ENCODE measurements at places on chromosomes 4 and X.

DNA sequence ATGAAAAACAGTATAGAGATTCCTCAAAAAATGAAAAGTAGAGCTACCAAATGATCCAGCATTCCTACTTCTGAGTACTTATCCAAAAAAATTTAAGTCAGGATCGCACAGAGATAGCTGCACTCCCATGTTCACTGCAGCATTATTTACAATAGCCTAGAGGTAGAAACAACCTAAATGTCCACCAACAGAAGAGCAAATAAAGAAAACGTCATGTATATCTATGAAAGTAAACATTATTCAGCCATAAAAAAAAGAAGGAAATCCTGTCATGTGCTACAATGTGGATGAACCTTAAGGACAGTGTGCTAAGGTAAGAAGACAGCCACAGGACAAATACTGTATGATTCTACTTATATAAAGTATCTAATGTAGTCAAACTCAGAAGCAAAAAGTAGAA, 12.4 kb downstream of the THOC2 start:
- no peak for DNase-seq

DNA sequence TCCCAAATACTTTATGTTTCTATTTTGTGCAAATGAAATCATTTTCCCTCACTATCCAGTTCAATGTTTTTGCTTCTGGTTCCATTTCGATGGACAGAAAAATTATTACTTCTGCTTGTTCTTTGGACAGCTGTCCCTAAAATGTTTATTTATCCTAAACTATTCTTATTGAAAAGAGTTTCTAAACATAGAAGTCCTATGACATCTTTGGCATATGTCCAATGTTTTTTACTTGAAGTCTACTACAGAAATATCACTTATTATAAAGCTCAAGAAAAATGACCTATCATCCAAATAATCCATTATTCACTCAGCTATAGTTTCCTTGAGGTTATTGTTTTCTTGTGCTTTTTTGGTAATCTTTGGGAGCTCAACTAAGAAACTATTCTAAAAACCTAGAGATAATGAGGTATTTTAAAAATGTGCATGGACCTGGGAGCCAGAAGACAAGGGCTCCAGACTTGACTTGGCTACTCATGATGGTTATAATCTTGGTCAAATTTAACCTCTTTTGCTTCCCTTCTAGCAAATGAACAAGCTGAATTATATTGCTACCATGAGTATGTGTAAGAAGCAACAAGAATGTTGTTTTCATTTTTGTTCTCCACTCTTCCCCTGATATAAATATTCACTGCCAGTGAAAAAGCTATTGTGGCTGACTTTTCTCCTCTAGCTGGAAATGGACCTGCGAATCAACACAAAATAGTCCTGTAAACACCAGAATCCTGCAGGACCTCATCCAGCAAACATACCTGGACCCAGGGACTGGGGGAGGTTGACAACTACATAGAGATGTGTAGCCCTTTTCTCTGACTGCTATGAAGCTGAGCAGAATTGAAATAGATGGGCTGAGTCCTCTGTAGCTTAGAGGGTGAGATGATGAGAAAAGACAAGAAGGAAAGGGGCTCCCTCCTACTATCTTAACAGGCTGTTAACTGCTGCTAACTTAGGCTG, 137.4 kb downstream of the FRYL start:
- DNase-seq: no peak

GRCh38 chr4:11670304-11670703, 241.6 kb upstream of the HS3ST1 start:
- DNase-seq: no peak

DNA sequence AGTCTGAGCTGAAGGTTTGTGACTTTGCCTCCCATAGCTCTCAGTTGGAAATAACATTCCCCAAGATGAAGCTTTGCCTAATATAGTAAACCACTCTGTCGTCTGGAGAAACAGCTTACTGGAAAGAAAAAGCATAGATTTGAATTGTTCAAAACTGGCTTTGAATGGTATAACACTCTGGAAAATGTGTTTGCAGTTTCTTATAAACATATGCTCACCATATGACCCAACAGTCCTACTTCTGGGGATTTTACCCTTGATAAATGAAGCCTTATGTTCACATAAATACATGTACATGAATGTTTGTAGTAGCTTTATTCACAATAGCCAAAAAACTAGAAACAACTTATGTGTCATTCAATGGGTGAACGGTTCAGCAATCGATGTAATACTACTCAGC, 10.2 kb downstream of the VEGFD start:
- DNase-seq: no peak

DNA sequence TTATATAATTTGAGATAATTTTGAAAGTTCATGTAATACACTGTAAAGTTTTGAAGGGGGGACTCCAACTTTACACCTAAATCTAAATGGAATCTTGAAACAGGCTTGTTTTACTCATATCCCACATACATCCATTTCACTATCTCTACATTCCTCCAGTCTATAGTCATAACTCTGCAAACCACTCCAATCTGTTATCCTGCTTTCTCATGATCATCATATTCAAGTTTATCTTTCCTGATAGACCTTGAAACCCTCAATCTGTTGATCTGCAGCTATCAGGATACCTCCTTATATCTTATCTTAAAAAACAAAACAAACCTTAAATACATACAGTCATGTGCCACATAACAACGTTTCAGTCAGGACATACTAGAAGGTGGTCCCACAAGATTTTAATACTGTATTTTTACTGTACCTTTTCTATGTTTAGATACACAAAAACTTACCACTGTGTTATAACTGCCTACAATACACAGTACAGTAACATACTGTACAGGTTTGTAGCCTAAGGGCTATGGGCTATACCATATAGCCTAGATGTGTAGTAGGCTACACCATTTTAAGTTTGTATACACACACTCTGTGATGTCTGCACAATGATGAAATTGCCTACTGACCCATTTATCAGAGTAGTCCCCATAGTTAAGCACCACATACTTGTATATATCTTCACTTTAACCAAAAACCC, 14.0 kb downstream of the CHIC2 start:
- DNase-seq: no peak

DNA sequence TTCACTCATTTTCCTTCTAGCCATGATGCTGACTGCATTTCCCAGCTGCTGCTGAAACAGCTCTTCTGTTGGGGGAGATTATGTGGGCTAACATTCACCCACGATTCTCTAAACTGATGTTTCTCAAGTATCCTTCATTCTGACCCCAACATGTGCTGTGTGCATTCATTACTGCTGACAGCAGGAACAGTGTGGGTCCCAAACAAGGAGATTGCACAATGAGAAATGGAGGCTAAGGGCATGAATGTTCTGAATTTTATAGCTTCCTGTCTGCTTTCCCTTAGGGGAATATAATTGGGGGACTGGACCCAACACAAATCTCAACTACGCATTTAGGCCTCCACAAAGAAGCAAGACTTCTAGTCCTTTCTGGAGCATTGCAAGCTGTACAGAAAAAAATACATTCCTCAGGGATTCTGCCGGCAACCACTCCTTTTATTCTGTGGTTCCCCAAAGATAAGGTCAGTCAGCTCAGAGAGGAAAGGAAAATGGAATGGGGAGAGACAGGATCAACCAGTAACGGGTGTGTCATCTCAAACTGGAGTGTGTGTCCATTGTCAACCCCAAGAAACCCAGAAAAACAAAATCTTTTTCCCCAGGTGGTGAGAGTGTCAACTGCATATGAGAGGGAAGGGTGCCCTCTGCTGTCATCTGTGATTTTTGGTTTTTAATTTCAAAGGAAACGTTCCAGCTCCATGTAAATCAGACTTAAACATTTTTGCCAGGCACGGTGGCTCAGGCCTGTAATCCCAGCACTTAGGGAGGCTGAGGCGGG, 81.5 kb upstream of the EGFL6 start:
- no peak for DNase-seq

GRCh38 chrX:9573282-9574106, 108.6 kb downstream of the TBL1X start:
- no peak for DNase-seq

DNA sequence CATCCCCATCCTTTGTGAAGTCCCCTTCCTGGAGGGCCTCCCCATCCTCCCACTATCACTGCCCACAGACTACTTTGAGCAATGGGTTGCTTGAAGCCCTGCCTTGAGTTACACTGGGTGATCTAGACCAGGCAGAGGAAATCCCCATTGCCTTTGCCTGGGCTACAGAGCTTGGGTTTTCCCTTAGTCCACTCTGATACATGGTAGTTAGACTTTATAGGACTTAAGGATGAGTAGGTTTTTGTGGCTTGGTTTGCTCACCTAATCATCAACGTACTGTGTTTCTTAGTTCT, 56.6 kb downstream of the TMEM131L start:
- no peak for DNase-seq

DNA sequence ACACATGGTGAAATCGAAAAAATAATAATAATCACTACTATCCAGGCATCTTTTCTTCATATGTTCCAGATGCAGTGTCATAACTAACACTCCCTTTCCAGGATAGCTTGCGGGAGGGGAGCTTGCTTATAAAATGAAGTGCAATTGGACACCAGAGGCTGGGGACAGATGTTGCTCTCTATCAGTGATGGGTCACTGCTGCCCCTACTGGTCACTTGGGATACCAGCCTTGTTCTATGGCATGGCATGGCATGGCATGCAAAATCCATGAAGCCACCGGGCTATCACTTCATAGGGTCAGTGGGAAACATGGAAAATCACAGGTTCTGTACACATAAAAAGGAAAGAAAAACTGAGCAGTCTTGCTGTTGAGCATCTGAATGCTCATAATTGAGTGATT, 168.1 kb downstream of the GLRA2 start:
- no peak for DNase-seq

DNA sequence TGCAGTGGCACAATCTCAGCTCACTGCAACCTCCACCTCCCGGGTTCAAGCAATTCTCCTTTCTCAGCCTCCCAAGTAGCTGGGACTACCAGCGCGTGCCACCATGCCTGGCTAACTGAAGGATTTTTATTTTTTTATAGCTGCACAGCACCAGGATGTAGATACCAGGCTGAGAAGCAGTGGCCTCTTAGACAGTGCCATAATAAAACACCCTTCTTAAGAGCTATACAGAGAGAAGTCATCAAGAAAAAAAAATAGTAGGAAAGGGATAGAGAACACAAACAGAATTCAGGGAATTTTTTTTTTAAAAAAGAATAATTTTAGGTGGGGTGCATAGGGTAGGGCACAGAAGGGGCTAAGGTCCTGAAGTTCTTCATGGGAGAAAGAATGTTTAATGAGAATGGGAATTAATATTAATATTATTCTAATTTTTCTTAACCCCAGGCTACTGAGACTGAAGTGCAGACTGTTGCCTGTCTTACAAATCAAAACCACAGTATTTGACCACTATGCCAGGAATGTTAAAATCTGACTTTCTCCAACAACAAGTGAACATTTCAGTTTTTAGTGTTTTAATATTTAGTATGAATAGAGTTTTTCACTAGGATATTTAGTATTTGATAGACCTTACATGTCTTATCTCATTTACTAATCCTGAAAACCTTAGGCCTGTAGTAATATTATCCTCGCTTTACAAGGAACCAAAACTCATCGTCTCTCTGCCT, 146.7 kb downstream of the KCNIP4 start:
- DNase-seq: no peak

DNA sequence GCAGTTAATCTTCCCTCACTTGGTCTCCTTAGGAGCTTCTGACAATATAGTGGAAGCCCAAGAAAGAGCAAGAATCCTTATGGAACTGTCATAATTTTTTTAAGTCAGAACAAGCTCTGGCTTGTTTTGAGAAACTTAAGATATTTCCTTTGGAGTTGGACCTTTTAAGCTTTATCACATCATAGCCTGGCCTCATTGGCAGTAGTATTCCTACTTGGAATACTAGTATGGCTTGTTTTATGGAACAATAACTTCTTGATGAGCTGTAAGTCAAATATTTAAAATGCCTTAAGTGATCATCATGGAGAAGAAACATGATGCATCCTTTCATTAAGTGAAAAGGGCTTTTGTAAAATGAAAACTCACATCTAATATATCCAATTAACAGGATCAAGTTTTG, 78.0 kb upstream of the NRK start:
- DNase-seq: no peak

GRCh38 chrX:12142661-12143060, 4.4 kb downstream of the FRMPD4 start:
- DNase-seq: no peak

DNA sequence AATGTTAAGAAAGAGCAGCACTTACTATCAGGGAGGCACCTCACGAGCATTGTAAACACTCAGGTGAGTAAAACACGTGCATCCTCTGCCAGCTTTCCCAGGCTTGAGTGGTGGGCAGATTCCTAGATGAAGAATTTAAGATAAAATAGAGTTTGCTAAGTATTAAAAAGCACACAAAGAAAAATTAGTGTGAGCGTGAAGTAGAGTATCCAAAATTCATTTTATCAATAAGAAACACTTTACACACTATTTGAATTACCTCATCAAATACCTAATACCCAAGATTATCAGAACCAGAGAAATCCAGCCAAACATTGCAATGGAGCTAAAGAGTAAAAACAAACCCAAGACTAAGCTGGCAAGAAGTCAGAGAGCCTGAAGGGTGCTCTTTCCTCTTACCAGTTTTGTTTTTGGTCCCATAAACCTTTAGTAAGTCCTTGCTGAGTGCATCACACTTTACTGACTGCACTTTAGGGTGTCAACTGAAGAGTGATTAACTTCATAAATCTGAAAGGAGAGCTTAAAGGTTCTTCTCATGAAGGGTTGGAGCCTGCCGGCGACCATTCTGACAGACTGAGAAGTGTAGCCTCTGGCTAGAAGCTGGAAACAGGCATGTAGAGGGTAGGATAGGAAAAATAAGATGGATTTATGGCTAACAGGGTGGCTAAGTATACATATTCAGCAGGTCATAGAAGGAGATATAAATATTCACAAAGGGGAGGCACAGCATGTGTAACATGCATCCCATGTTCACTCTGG, 151.1 kb downstream of the SLC7A11 start:
- no peak for DNase-seq

- no peak for DNase-seq
Observed at GRCh38 chr4:153220682-153221395, 16.6 kb downstream of the TRIM2 start.

DNA sequence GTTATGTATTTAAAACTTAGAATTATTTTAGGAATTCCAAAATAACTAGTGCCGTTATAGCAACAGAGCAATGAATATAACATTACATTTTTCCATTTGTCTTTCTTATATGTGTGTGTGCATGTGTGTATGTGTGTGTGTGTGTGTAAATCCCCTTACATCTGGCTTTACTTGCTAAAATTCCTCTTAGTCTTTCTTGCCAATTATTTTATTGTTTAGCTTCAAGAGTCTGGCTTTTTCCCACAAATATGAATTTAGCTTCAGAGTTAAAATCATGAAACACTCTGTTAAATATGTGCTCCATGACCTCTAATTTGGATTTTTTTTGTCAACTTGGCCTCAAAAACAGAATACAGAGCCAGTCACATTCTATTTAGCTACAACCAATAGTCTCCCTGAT, 18.9 kb downstream of the FGF13 start:
- DNase-seq: no peak

GRCh38 chr4:88952081-88952480, 104.9 kb downstream of the FAM13A start:
- no peak for DNase-seq

- no peak for DNase-seq
Observed at GRCh38 chr4:87961993-87962392, 13.5 kb upstream of the SPP1 start.

- no peak for DNase-seq
Observed at GRCh38 chr4:74628852-74629620, 165.3 kb downstream of the BTC start.

GRCh38 chr4:94352996-94353395, 10.4 kb upstream of the HPGDS start:
- DNase-seq: no peak

GRCh38 chr4:108140328-108140727, 28.4 kb downstream of the LEF1 start:
- DNase-seq: no peak

- peak; percentile 3 for DNase-seq
Observed at GRCh38 chr4:108512615-108513505, 107.5 kb upstream of the RPL34 start.
